Heart left ventricle (tissue), 16 donors: ENCODE measurements at places on chromosomes 2 and 18. TPM values are rescaled to one million over a fixed set of nuclear protein-coding genes. Genes with fewer than 3 reads are reported as not detected.

GRCh38 chr18:57928466-57928865 is 115.6 kb upstream of the NEDD4L start:
- no peaks in the 10 kb centered on the region for H3K36me3 ChIP-seq
- H3K4me3 ChIP-seq, result no peak overlapping the region
- H3K4me1 ChIP-seq, result no peaks in the 10 kb centered on the region

- H3K4me3 ChIP-seq, result no peak overlapping the region
- peak; percentile 31 for DNase-seq
- H3K36me3 ChIP-seq, result no peaks in the 10 kb centered on the region
- no peak overlapping the region for H3K27ac ChIP-seq
These were observed 136.8 kb downstream of the NEDD4L start for GRCh38 chr18:58180738-58181353.

- peaks cover 10% of the 10 kb centered on the region for H3K4me1 ChIP-seq
- H3K36me3 ChIP-seq, result peaks cover 6% of the 10 kb centered on the region
- H3K27ac ChIP-seq, result no peak overlapping the region
- H3K4me3 ChIP-seq, result no peak overlapping the region
These were observed 16.0 kb downstream of the CYB5A start for GRCh38 chr18:74275736-74276135.

DNA sequence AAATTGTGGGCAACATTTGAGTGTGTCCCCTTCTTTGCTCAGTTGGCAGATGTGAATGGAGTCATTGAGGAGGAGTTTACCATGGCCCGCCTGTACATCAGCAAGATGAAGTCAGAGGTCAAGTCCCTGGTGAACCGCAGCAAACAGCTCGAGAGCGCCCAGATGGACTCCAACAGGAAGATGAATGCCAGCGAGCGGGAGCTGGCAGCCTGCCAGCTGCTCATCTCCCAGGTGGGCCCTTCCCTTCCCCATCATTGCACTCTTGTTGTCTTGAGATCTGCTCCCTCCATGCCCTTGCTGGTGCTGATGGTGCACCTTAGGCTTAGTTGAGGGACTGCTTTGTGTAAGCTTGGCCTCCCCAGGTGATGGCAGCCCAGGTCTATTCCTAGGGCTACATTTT is 47.5 kb upstream of the LYPD6B start:
- no peak overlapping the region for H3K4me3 ChIP-seq
- H3K36me3 ChIP-seq, result no peaks in the 10 kb centered on the region
- no peak for DNase-seq
- no peak overlapping the region for H3K27ac ChIP-seq
- H3K27me3 ChIP-seq, result no peaks in the 10 kb centered on the region
- no peaks in the 10 kb centered on the region for H3K4me1 ChIP-seq

DNA sequence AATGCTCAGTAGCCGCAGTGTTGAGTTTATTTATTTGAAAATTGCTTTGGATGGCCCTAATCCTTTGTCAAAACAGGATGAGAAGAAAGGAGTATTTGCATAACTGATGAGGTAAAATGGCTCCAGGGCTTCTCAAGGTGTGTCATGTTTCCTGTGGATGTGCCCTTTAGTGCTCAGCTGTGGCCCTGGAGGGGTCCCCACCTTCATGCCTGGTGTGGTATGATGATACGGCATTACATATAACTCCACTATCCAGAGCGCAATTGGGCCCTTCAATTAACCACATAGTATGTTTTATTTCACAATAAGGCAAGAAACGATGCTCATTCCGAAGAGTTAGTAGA is 39.8 kb upstream of the TMEM178A start:
- no peaks in the 10 kb centered on the region for H3K27me3 ChIP-seq
- no peaks in the 10 kb centered on the region for H3K36me3 ChIP-seq
- H3K4me3 ChIP-seq, result no peak overlapping the region

DNA sequence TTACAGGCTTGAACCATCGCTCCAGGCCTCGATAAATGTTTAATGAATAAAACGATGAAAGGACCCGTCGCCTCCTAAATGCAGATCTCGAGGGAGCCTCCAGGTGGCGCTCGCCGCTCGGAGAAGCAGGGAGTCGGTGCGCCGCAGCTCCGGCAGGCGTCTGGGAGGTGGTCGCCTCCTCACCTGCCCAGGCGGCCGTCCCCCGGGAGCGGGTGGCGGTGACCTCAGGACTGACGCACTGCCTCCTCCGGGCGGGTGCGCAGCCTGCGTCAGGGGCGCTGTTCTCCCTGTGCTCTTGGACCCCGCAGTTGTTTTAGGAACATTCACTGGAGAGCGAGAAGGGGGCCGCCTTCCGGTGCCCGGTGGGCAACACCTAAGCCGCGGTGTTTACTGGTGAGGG is 38.6 kb upstream of the POLE4 start:
- DNase-seq, result peak; percentile 52
- H3K27me3 ChIP-seq, result peaks cover 13% of the 10 kb centered on the region
- H3K27ac ChIP-seq, result no peak overlapping the region
- H3K36me3 ChIP-seq, result no peaks in the 10 kb centered on the region
- peak overlapping the region; percentile 36 for H3K4me3 ChIP-seq
- H3K4me1 ChIP-seq, result no peaks in the 10 kb centered on the region

- no peak for DNase-seq
- H3K4me3 ChIP-seq, result no peak overlapping the region
- H3K36me3 ChIP-seq, result peaks cover 6% of the 10 kb centered on the region
- no peaks in the 10 kb centered on the region for H3K4me1 ChIP-seq
- no peak overlapping the region for H3K27ac ChIP-seq
These were observed 22.8 kb downstream of the SLC66A3 start for GRCh38 chr2:11177871-11178690.

DNA sequence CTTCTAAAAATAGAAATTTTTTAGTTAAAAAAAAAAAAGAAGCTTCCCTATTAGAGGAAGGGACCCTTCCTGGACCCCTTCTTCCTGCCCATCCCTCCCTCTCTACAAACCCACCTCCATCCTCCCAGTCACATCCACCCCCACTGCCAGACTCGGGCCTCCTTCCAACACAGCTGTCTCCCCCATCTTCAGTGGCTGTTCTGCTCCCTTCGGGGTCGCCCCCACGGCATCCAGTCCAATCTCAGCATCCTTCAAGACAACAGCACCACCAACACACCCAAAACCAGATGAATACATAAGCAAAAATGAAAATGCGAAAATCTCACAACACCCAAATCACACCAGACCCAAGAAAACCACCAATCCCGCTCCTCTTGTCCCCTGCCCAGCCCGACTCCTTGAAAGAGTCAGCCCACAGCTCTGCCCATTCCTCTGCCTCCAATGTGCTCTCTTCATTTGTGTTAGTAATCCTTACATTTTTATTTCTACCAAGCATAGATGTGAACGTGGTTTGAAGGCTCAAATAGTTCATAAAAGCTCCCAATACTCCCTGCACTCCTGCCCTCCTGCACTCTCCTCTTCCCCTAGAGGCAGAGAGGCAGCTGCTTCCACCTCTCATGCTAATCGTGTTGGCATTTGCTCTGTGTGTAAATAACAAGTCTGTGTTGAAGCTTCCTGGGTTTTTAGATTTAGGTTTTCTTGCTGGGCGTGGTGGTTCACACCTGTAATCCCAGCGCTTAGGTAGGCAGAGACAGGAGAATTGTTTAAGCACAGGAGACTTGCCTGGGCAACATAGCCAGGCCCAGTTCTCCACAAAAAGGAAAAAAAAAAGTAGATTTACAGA is 37.0 kb downstream of the MAL start:
- H3K4me1 ChIP-seq, result no peaks in the 10 kb centered on the region
- no peak overlapping the region for H3K27ac ChIP-seq
- DNase-seq, result no peak
- no peaks in the 10 kb centered on the region for H3K36me3 ChIP-seq

DNA sequence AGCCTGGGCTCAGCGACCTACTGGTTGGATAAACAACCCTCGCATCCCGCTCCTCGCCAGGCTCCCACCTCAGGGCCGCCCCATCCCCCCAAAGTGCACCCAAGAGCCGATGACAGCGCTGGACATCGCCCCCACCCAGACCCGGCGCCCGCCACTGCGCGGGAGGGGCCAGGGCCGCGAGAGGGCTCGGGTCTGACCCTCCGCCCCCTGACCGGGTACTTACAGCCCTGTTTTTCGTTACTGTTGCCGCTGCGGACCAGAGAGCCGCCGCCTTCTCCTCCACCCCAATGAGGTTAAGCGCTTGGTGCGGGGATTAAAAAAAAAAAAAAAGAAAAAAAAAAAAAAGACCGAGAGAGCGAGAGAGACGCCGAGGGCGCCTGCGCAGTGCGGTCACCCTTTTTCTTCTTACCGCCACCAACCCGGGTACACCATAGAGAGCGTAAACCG is at the start of gene CLASP1:
TSS of gene CLASP1 (minus strand) at position 314 of the 447 bp plus-strand sequence. CDS start 43,567 bp downstream, outside the sequence.
- H3K27me3 ChIP-seq, result no peaks in the 10 kb centered on the region
- peaks cover 65% of the 10 kb centered on the region for H3K4me1 ChIP-seq
- H3K36me3 ChIP-seq, result no peaks in the 10 kb centered on the region
- H3K27ac ChIP-seq, result peak within 1 kb of the TSS; percentile 92
- peak within 1 kb of the TSS; percentile 70 for H3K4me3 ChIP-seq
- no peak for DNase-seq

- H3K36me3 ChIP-seq, result no peaks in the 10 kb centered on the region
- DNase-seq, result no peak
- no peaks in the 10 kb centered on the region for H3K4me1 ChIP-seq
- no peak overlapping the region for H3K4me3 ChIP-seq
These were observed 20.7 kb downstream of the NRXN1 start for GRCh38 chr2:51011254-51011653.

DNA sequence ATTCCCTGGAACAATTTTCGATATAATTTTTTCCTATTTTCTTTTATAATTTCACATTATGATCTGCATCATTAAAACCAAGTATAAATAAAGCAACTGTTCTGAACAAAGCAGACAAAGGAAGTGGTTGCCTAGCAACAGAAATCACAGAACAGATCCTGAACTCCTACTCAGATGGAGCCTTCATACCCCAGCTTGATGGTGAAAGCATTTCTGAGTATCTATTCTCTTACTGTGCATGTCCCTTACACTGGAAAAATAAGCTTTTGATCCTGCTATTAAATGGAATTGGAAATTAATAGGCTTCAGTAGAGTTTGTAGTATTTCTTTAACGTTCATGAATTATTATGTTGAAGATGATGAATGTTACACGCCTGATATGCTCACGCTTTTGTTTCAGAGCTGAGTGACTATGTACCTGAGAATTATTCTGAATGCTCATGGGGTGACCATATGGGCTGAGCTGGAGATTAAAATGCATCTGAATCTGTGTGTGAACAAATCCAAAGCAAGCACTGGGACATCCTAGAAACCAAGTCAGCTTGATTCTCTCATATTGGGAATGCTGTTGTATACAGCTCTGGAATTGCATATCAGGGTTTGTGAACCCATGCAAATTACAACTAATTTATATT is 254.0 kb downstream of the KCNJ3 start:
- no peak for DNase-seq
- H3K27ac ChIP-seq, result no peak overlapping the region
- no peaks in the 10 kb centered on the region for H3K36me3 ChIP-seq
- no peak overlapping the region for H3K4me3 ChIP-seq

- H3K27ac ChIP-seq, result no peak overlapping the region
- no peak overlapping the region for H3K4me3 ChIP-seq
- DNase-seq, result no peak
- H3K36me3 ChIP-seq, result peaks cover 8% of the 10 kb centered on the region
These were observed 400.5 kb upstream of the RAB12 start for GRCh38 chr18:8208716-8209115.

DNA sequence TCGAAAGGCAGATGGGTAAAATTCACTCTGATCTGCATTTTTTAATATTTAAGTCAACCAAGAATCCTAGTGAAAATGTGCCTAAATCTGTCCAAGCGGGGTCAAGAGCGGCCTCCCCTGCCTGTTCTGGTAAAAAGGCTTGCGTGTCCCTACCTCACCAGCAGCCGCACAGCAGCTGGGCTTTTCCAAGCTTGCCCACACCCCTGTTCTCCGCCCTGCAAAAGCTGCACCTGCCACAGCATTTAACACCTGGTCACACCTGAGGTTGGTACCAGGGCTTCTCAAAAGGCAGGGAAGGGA is 25.8 kb upstream of the TMEM182 start:
- peak overlapping the region; percentile 78 for H3K4me3 ChIP-seq
- H3K4me1 ChIP-seq, result peaks cover 11% of the 10 kb centered on the region
- no peaks in the 10 kb centered on the region for H3K27me3 ChIP-seq
- H3K36me3 ChIP-seq, result no peaks in the 10 kb centered on the region

GRCh38 chr2:127174136-127174535 is 46.0 kb downstream of the CYP27C1 start:
- no peaks in the 10 kb centered on the region for H3K27me3 ChIP-seq
- no peak overlapping the region for H3K27ac ChIP-seq
- DNase-seq, result no peak
- H3K4me3 ChIP-seq, result no peak overlapping the region
- no peaks in the 10 kb centered on the region for H3K4me1 ChIP-seq

The SP140 gene
- total RNA-seq, result 1.4 TPM

The GDF7 gene
- 0.24 TPM for total RNA-seq

The IL37 gene
- not detected for total RNA-seq

The MYOM1 gene
- total RNA-seq, result 666 TPM

The ACKR3 gene
- total RNA-seq, result 49.4 TPM

The TMEM131 gene
- total RNA-seq, result 27.5 TPM

The RABL2A gene
- 8.1 TPM for total RNA-seq
